T-cell (primary cell): ENCODE measurements at places on chromosomes 12 and 14. TPM values are rescaled to one million over a fixed set of nuclear protein-coding genes. Genes with fewer than 3 reads are reported as not detected.

The PLCZ1 gene
- not detected for total RNA-seq

The KRT71 gene
- total RNA-seq, result not detected

The CPSF2 gene
- total RNA-seq, result 45.5 TPM

The L3HYPDH gene
- total RNA-seq, result 53.6 TPM

The OR9K2 gene
- total RNA-seq, result not detected

The SLC25A47 gene
- not detected for total RNA-seq

The IFI27L1 gene
- 10.1 TPM for total RNA-seq

The MYO1H gene
- not detected for total RNA-seq

The C14orf132 gene
- total RNA-seq, result 3.6 TPM

The RAD51AP1 gene
- 0.85 TPM for total RNA-seq

The BRAP gene
- total RNA-seq, result 20.6 TPM

The TSHR gene
- total RNA-seq, result 0.75 TPM

The RPGRIP1 gene
- not detected for total RNA-seq

The PLEKHH1 gene
- 0.58 TPM for total RNA-seq

The TM7SF3 gene
- 26.8 TPM for total RNA-seq

The MGP gene
- total RNA-seq, result 2.1 TPM

The SYNDIG1L gene
- not detected for total RNA-seq

The MMP14 gene
- 3.3 TPM for total RNA-seq

The OR10G3 gene
- not detected for total RNA-seq

The EXOC5 gene
- 36.0 TPM for total RNA-seq

The CLMN gene
- total RNA-seq, result 0.99 TPM

The CBLN3 gene
- total RNA-seq, result 3.9 TPM

The PZP gene
- total RNA-seq, result not detected
